ENCODE measurements at places on chromosomes 3 and 15.

DNA sequence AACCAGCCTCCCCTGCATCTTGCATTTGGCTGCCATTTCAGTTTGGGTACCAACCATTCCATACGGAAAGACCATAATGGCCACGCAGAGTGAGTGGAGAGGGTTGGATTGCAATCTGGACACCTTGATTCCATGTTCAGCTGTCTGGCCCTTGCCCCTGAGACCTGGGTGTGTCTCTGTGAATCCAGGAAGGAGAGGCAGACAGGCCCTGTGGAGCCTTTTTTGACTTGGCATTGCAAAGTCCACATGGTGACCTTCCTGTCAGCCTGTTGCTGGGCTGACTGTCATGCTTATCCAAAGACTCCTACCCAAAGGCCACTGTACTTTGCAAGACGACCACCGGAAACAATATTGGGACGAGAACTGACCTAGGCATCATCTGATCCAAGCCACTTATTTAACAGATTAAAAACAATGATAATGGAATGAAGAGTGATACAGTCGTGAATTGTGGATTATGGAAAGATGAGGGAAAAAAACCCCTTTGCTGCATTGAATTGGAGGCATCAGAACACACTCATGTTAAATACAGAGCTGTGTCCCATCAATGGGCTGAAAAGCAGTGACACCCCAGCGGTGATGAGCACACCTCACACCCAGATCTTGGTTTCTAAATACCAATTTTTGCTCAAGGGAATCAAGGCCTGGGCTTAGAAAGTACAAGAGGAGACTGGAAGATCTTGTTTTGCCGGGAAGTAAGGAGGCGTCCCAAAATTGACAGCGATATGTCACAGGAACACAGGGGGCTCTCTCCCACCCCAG, 86.0 kb downstream of the LRRK1 start:
- peaks cover 4% of the 10 kb centered on the region for H3K36me3 ChIP-seq
- peaks cover 17% of the 10 kb centered on the region for H3K27me3 ChIP-seq
- peaks cover 14% of the 10 kb centered on the region for H3K4me1 ChIP-seq
- no peak overlapping the region for H3K27ac ChIP-seq
- H3K4me3 ChIP-seq, result no peak overlapping the region

GRCh38 chr3:156388497-156389448, 166.1 kb downstream of the SSR3 start:
- H3K27ac ChIP-seq, result no peak overlapping the region
- H3K36me3 ChIP-seq, result no peaks in the 10 kb centered on the region
- peaks cover 58% of the 10 kb centered on the region for H3K27me3 ChIP-seq
- H3K4me3 ChIP-seq, result no peak overlapping the region
- no peaks in the 10 kb centered on the region for H3K4me1 ChIP-seq

GRCh38 chr3:39479701-39480414, 12.4 kb downstream of the MOBP start:
- no peak overlapping the region for H3K4me3 ChIP-seq
- no peaks in the 10 kb centered on the region for H3K36me3 ChIP-seq
- no peak overlapping the region for H3K27ac ChIP-seq
- DNase-seq, result no peak
- peaks cover 10% of the 10 kb centered on the region for H3K27me3 ChIP-seq
- no peaks in the 10 kb centered on the region for H3K4me1 ChIP-seq

- peaks cover 6% of the 10 kb centered on the region for H3K4me1 ChIP-seq
- no peak overlapping the region for H3K4me3 ChIP-seq
- no peak overlapping the region for H3K27ac ChIP-seq
- DNase-seq, result no peak
Measured at GRCh38 chr3:194661946-194662345, 10.0 kb downstream of the LSG1 start.

- H3K4me3 ChIP-seq, result no peak overlapping the region
- H3K27me3 ChIP-seq, result no peaks in the 10 kb centered on the region
- no peak overlapping the region for H3K27ac ChIP-seq
- H3K4me1 ChIP-seq, result peaks cover 44% of the 10 kb centered on the region
- DNase-seq, result no peak
- H3K36me3 ChIP-seq, result peaks cover 5% of the 10 kb centered on the region
Measured at GRCh38 chr3:107704477-107704876, 181.7 kb downstream of the BBX start.

DNA sequence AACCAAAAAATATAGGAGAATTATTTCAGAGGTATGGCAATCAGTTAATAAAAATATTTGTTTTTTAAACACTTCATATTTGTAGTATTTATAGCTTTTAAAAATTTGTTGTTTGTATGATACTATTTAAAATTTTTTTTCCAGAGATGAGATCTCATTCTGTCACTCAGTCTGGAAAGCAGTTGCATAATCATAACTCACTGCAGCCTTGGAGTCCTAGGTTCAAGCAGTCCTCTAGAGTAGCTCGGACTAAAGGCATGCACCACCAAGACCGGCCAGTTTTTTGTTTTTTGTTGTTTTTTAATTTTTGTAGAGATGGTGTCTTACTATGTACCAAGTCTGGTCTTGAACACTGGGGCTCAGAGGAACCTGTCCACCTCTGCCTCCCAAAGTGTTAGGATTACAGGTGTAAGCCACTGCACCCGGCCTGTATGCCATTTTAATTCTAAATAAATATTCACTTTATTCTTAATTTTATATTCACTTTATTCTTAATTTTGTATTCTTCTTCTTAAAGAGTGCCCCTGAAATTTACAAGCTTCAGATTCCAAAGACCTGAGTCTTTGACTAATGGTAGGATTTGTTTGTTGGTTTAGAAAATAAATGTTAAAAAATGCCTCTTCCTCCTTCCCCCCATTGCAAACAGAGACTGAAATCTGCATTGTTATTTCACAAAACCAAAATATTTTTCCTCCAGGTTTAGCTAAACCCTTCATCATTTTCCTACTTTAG, 9.4 kb downstream of the TGFBR2 start:
- H3K27me3 ChIP-seq, result no peaks in the 10 kb centered on the region
- peak overlapping the region; percentile 95 for H3K4me3 ChIP-seq
- H3K27ac ChIP-seq, result peak overlapping the region; percentile 82

DNA sequence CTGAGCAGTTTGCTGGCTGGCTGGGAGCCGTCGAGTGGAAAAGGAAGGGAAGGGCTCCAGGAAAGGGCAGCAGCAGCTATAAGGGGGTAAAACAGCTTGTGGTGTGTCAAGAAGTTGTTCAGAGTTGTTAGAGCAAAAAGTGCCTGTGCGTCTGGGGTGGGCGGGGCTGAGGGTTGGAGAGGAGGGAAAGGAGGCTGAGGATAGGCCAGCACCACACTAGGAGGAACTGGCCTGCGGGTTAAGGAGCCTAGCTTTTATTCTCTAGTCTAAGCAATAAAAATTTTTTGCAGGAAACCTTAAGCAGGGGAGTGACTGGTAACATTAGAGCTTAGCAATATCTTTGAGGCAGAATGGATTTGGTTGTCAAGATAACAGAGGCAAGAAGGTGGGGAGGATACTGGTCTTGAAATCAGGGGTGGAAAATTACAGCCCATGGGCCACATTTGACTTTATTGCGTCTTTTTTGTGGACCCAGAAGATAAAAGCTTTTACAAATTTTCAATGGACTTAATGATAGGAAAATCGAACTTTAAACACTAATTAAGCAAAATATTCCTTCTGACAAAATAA, 134.5 kb upstream of the AADACL2 start:
- no peaks in the 10 kb centered on the region for H3K27me3 ChIP-seq
- H3K4me3 ChIP-seq, result no peak overlapping the region
- no peak overlapping the region for H3K27ac ChIP-seq

- peaks cover 20% of the 10 kb centered on the region for H3K4me1 ChIP-seq
- peak overlapping the region; percentile 67 for H3K27ac ChIP-seq
- DNase-seq, result no peak
- no peaks in the 10 kb centered on the region for H3K27me3 ChIP-seq
- H3K4me3 ChIP-seq, result no peak overlapping the region
Measured at GRCh38 chr3:195226445-195226844, 44.5 kb downstream of the XXYLT1 start.

GRCh38 chr3:17329927-17330326, 412.5 kb downstream of the TBC1D5 start:
- no peak overlapping the region for H3K27ac ChIP-seq
- H3K27me3 ChIP-seq, result no peaks in the 10 kb centered on the region
- no peak overlapping the region for H3K4me3 ChIP-seq
- no peak for DNase-seq
- H3K4me1 ChIP-seq, result no peaks in the 10 kb centered on the region

- H3K4me1 ChIP-seq, result peaks cover 9% of the 10 kb centered on the region
- no peak overlapping the region for H3K27ac ChIP-seq
Measured at GRCh38 chr15:68210821-68211655, 5.9 kb upstream of the CALML4 start.

- no peak overlapping the region for H3K4me3 ChIP-seq
- H3K27ac ChIP-seq, result no peak overlapping the region
- DNase-seq, result no peak
- H3K27me3 ChIP-seq, result no peaks in the 10 kb centered on the region
Measured at GRCh38 chr15:81040757-81041156, 40.0 kb downstream of the TLNRD1 start.

DNA sequence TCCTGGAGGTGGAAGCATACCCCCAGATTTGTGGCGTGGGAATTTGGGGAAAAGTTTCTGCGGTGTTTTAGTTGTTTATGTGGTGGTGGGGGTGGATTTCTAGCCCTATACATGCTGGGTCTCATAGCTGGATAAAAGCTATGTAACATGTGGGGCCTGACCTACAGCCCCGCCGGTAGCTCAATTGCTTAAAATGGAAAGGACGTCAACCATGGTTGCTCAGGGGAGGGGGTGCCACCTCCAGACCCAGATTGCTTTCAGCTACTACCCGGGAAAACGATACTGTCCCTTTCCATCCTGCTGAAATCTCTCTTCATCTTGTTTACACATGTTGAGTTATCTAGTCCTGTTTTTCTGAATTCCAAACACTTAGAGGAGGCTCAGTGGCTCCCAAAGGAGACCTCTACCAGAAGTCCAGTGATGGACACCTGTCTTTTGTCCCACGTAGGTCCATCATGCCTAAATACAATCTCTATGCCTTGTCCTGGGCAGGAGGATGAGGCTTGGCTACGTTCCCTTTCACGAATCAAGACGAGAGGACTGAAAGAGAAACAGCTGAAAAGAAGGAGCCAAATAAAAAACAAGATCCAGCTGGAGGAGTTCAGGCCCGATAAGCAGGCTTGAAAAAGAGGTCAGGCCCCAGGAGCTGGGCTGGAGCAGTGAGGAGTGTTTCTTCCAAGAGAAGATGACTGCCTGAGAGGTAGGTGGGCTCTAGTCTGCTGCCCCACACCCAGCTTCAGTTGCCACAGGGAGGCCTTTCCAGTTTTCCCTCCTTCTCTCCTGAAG, 72.1 kb upstream of the TPRG1 start:
- no peaks in the 10 kb centered on the region for H3K4me1 ChIP-seq
- H3K4me3 ChIP-seq, result no peak overlapping the region
- no peaks in the 10 kb centered on the region for H3K36me3 ChIP-seq
- H3K27me3 ChIP-seq, result no peaks in the 10 kb centered on the region

GRCh38 chr15:83717010-83717409, 63.1 kb downstream of the ADAMTSL3 start:
- no peaks in the 10 kb centered on the region for H3K4me1 ChIP-seq
- no peak overlapping the region for H3K27ac ChIP-seq
- H3K4me3 ChIP-seq, result no peak overlapping the region
- no peak for DNase-seq
- peaks cover 10% of the 10 kb centered on the region for H3K27me3 ChIP-seq

GRCh38 chr15:69042531-69042930, 28.0 kb downstream of the NOX5 start:
- no peak overlapping the region for H3K27ac ChIP-seq
- no peaks in the 10 kb centered on the region for H3K36me3 ChIP-seq

DNA sequence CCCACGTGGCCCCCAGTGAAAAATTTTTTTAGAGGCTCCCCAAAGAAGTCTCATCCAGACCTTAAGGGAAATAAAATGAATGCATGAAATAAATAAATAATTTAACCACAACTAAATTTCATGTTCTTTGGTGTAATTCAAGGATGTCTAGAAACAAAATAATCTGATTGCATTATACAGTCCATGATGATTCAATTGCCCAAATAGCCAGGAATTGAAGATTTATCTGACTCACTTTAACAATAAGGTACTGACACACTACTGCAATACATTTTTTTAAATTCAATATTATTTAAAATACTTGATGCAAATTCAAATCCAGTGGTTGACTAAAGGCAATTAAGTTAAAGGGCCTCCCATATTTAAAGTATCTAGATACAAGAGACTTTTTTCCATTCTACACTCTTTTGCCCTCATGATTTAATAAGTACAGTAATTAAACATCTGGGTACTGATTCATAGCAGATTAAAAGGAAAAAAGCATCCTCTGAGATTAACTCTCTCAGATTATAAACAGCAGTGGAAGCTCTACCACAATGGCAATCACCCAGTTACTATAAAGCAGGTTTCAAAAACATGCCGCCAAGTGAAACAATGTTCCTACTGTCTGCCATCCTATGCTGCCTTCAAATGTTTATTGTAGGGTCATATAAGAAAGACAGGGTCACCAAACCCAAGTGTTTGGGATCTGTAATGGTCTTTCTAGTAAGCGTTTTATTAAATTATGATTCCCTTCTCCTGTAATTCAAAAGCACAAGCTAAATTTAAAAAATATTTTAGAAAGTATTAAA, 9.9 kb downstream of the UQCC5 start:
- peaks cover 44% of the 10 kb centered on the region for H3K36me3 ChIP-seq
- H3K4me3 ChIP-seq, result no peak overlapping the region
- H3K4me1 ChIP-seq, result no peaks in the 10 kb centered on the region
- no peaks in the 10 kb centered on the region for H3K27me3 ChIP-seq
- peak overlapping the region; percentile 53 for H3K27ac ChIP-seq

DNA sequence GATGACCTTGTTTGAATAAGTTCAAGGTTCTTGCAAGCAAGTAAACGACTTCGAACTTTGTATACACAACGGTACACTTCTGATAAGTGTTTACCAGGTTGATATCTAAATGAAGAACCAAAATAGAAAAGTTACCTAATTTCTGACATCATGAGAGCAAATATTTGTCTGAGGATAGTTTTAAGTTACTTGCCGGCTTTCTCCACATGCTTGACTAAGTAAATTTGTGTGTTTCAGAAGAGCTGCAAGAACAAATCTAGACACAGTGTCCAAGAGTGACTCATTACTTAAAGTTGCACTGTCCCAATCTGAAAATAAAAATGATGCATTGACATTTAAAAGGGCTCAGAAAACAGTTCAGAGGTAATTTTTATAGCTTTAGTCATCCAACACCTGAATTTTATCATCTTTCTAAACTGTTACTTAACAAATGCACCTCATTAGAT, 115.1 kb downstream of the HERC1 start:
- H3K4me1 ChIP-seq, result peaks cover 8% of the 10 kb centered on the region
- DNase-seq, result no peak
- H3K27ac ChIP-seq, result no peak overlapping the region
- no peaks in the 10 kb centered on the region for H3K27me3 ChIP-seq
- peaks cover 47% of the 10 kb centered on the region for H3K36me3 ChIP-seq

GRCh38 chr3:122030381-122031122, 8.5 kb upstream of the ILDR1 start:
- peak overlapping the region; percentile 48 for H3K4me3 ChIP-seq
- peaks cover 15% of the 10 kb centered on the region for H3K4me1 ChIP-seq
- H3K27ac ChIP-seq, result peak overlapping the region; percentile 83
- no peak for DNase-seq

DNA sequence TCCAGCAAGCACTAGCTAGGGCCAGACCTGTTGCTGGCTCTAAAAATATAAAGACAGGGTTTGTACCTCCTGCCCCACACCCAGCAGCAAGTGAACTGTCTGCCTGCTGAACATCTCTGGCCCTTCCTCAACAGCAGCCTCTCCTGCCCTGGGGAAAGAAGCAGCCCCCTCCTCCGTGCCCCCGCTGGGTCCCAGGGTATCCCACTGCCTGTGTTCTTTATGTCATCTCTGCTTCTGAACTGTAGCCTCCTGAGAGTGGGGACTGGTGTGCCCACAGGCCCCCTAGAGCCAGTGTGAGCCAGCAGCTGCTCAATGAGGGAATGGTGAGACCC, 54.5 kb downstream of the ACAD9 start:
- no peaks in the 10 kb centered on the region for H3K36me3 ChIP-seq
- peaks cover 58% of the 10 kb centered on the region for H3K27me3 ChIP-seq
- DNase-seq, result no peak
- no peaks in the 10 kb centered on the region for H3K4me1 ChIP-seq

Measured in central memory CD8-positive, alpha-beta T cell (primary cell).